ENCODE measurements at places on chromosomes 4 and X.

DNA sequence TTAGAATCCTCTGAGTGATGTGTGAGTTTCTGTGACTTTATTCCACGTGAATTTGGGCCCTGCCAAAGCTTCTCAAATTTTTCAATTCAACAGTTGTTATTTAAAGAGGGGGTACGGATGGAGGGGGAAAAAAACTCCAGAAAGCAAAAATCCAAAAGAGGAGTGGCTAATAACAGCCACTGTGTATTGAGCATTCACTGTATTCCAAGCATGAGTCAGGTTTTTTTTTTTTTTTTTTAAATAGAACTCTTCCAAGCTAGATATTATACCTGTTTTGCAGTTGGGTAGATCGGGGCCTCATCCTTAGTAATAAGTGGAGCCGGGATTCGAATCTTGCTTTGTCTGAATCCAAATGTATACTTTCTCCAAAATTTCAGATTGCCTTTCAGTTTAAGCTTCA, 6.4 kb upstream of the RHOH start:
- no peak for DNase-seq

DNA sequence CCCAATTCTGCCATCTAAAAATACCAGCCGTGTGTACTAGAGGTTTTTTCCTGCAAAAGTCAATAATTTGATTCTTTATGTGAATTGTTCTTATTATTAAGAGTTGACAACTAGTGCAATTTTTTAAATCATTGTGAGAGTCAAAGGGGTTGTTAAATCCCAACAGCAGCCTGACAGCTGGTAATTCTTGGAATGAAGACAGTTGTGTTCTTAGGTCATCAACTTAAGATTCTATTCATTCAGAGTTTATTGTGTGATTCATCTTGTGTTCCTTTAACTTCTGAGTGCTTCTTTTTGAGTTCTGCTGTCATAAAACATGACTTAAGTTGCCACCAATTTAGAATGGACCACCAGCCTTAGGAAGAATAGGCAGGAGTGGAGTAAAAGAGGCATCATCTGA, 329.0 kb downstream of the NAF1 start:
- no peak for DNase-seq

DNA sequence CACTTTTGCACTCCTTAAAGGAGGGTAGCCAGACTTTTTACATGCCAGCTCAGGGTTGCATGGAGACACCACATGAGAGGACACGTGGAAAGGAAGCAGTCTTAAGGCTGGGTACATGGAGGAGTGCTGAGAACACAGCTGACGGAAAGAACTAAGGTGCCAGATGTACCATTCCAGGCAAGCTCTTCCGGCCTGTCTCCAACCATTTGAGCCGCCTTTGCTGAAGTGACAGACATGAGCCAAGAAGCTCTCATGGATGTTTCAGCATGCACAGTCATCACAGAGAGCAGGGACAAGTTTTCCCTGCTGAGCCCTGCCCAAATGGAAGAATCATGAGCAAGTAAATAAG, 83.4 kb upstream of the BMP2K start:
- DNase-seq = no peak

GRCh38 chrX:136147976-136148375, 643 bp downstream of the FHL1 start:
- DNase-seq = no peak

DNA sequence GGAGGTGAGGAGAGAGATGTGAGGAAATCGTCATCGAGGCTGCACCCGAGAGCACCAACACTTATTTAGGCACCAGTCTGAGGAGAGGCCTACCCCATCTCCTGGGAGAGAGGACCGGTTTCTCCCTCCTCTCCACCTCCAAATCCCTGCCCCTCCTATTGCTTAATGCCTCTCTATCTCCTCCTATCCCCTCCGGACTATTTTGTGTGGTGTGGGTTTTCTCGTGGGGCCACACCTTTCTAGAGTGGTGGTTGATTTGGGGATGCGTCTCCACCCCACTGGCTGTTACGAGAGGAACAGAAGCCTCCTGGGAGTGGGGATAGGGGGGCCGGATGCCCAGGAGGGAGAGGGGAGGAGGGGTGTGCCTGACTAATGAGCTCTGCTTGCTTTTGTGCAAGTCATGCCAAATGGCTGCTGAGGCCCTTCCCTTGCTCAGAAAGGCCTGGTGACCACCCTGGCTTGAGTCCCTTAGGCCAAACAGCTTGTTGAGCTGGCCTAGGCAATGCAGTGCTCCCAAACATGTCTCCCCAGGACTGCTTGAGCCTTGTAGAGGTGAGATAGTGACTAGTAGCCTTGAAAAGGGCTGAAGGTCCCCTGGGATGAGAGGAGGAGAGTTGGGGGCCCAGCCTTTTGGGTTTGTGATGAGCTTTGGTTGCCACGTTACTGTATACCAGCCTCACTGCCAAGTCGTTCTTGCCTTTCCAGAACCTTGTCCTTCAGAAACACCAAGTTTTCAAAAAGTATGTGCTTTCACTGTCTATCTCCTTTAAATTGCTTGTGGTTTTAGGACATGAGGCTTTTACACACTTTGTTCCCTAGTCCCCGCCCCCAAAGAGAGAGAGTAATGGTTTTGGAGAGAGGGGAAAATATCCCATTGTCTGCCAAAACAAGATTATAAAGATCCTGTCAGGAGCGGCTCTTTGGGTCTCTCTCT, 1.2 kb downstream of the MSN start:
- DNase-seq = no peak

DNA sequence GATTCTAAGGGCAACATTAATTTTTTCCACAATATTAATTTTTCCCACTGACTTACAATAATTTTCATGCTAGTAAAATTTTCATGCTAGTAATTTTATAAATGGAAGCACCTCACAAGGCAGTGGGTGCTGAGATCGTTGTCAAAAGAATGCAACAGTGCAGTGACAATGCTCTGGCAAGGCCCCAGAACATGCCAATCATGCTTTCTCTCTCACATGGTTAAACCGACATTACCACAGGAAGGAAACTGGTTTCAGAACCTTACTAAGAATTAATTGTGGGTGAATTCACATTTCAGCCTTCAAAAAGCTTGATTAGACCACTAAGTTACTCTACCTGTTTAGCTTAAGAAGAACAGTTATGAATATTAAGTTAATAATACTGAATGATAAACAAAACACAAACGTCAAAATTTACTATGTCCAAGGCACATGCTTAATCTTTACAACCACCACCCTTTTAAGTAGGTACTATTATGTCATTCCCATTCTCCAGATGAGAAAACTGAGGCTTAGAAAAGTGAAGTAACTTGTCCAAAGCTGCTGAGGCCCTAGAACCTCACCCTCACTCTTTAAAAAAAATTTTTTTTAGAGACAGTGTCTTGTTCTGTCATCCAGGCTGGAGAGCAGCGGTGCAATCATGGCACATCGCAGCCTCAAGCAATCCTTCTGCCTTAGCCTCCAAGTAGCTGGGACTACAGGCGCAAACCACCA, 10.0 kb upstream of the OPHN1 start:
- no peak for DNase-seq

GRCh38 chr4:25590171-25590570, 65.5 kb upstream of the SLC34A2 start:
- DNase-seq = no peak

DNA sequence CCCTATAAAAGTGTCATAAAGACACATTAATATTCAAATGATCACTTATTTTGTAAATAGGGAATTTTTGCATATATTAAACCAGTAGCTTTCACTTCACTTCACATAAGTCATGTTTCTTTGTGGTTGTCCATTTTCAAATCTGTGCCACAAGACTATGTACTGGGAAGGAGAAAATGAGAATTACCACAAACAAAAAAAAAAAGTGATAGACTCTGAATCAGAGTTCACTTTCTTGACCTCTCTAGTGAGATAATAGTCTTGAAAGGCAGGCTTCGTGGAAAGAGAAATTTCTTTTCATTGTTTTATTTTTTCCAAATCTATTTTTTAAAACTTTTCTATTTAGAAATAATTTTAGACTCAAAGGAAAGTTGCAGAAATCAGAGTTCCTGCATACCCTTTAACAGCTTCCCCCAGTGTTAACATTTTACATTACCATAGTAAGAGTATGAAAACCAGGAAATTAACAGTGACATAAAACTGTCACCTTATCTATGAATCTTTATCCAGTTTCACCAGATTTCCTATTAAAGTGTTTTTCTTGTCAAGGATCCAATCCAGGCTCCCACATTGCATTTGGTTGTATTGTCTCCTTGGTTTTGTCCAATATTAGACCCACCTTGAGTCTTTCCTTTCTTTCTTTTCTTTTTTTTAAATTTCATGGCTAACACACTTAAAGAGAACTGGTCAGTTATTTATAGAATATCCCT, 215.4 kb upstream of the PGRMC2 start:
- no peak for DNase-seq

DNA sequence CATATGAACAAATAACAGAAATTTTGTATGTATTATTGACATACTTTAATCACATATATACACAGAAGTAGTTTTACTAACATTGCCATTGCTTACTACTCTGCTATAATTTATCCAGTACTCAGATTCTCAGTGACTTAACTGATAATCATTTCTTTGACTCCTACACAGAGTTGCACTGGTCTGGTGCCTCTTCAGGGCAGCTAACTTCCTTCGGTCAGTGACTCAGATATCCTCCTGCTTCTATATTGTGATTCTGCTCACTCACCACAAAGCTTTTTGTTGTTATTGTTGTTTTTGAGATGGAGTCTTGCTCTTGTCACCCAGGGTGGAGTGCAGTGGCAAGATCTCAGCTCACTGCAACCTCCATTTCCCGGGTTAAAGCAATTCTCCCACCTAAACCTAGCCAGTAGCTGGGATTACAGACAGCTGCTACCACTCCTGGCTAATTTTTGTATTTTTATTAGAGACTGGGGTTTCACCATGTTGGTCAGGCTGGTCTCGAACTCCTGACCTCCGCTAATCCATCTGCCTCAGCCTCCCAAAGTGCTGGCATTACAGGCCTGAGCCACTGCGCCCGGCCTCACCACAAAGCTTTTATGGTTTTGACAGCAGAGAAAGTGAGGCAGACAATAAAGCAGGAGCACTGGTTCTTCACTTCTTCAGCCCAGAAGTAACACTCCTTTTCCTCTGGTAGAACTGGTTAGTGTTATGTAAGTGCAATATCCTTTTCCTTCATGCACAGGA, 499.3 kb downstream of the EPHA5 start:
- no peak for DNase-seq

- no peak for DNase-seq
These were observed 46.0 kb upstream of the TMPRSS11E start for GRCh38 chr4:68401231-68401630.

DNA sequence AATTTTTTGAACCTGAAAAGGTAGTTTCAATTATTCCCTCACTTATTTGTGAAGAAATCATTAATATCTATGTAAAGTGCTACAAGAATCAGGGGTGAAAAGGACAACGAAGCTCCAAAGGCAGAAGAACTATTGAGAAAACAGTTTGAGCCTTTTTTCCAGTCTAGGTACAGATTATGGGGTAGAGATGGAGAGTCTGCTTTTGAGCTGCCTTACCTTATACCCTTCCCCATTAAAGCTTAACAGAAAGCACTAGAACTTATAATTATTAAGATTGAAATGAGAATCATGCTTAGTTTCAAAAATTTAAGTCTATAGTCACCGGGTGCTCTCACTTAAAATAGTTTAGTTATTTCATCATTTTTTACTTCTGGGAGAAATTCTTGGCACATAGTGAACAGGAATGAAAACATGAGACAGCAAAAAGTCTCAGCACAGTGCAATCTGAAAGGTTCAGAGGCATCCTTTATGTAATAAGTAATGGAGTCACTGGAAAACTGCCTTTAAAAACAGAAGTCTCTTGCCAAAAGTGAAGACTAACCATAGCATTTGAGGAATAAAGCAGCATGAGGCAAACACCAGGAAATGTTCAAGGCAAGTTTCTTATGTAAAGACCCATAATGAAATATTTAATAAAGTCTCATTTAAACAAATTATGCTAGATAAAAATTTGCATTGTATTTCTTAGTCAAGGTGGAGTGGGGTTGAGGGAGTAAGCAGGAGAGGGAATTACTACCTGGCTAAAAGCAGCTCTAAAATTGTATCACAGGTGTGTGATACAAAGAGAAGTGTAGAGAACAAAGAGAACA, 5.1 kb upstream of the DCLK2 start:
- no peak for DNase-seq

All from stimulated activated CD8-positive, alpha-beta memory T cell treated with anti-CD3 and anti-CD28 coated beads, Interleukin-15, amount 100 ng/mL, for 24 hours (primary cell).